Osteocyte (in vitro differentiated cells): ENCODE measurements at places on chromosomes 16 and 17.
A peak's percentile ranks its signal among the peaks of the same experiment; 100 is the strongest.

- DNase-seq, result no peak
These were observed 21.5 kb downstream of the SRP68 start for GRCh38 chr17:76050538-76051467.

GRCh38 chr17:74393346-74393942 lies 26.1 kb downstream of the GPR142 start:
- no peak for DNase-seq

- DNase-seq, result no peak
These were observed 67.8 kb upstream of the SOX9 start for GRCh38 chr17:72053036-72053435.

DNA sequence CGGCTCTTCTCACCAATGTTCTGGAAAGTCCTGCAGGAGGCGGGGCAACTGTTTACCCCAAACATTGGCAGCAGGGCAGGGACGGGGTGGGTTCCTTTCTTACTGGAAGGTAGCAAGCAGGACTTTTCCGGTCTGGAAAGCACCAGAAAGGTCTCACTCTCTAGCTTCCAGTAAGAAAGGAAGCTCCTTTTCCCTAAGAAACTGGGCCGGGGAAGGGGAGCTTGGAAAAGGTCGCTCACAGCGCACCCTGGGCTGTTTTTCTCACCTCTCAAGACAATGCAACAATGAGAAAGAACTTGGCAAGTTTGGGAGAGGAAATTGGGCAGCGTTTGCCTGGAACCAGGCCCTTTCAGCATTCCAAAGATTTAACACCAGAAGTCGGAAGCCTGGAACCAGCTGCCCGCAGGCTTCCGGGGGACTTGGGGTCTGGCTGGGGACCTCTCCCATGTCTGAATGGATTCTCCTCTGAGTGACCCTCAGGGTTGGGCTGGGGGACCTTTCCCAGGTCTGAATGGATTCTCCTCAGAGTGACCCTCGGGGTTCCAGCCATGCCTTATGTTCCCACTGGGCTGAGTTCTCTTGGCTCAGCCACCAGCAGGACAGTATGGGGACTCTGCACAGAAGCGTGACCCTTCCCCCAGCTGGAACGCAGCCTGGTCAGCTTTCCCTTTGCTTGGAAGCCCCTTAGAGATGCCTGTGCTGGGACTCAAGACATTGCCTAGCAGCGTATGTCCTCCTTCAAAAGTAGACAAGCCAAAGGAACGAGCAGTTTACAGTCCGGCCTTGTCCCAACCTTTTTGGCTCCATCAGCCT lies 166.5 kb upstream of the PLCG2 start:
- no peak for DNase-seq

- no peak for DNase-seq
These were observed 12.1 kb upstream of the SCN4A start for GRCh38 chr17:63984651-63985386.

- no peak for DNase-seq
These were observed 51.6 kb downstream of the PRKCA start for GRCh38 chr17:66353937-66354401.

DNA sequence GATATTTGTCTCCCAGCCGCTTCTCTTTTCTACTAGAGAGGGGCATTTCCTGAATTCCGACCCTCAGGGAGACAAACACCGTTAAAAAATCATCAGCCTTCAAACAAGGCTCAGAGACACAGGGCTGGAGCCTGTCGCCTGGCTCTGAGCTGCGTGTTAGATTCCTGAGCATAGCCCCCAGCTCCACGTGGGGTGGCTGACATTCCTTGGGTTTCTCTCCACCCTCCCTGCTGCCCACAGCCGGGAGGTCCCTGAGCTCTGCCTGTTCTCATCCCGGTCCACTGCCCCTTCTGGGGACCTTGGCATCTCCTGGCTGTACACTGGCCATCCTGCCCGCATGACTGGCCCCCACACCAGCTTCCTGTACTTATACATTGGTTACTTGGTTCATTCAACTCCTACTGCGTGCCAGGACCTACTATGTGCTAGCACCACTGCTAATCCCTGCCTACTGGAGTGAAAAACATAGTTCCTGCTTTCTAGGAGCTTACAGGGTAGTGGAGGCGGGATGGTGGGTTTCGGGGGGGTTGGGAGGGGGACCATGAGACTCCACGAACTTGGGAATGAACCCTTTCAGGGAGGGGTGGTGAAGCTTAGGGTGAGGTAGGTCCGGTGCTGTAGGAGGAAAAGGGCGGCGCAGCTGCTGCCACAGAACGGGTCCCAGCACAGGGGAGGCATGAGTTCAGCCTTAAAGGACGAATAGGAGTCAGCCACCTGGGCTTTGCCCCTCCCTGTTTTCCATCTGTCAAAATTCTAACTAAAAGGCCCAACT lies 52.1 kb upstream of the TMEM132E start:
- DNase-seq, result no peak

- DNase-seq, result no peak
These were observed 1030.3 kb upstream of the CDH8 start for GRCh38 chr16:63066552-63066951.

DNA sequence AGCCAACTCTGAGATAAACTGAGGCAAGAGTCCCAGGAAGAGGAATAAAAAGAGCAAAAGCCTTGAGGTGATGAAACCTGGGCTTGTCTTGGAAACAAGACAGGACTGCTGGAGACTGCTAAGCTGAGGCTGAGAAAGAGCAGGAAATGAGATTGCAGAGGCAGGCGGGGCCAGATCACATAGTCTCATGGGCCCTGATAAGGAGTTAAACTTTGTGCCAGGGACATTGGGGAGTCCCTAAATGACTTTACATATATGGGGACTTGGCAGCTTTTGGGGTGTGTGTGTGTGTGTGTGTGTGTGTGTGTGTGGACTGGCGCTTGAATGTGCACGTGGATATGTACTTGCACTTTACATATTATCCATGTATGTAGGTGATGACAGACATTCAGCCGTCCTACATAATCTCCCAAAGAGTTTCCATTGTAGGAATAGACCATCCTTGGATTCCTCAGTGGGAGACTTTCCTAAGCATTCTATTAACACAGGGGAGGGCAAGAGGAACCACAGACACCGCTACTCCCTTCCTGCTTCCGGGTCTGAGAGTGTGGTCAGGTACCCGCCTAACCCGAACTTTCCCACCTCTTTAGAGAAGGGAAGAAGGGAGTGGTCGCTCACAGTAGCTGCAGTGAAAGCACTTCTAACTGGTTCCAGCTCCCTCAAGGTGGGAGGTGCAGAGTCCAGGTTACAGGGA lies 123.1 kb downstream of the LYRM1 start:
- DNase-seq, result no peak

GRCh38 chr17:3870871-3871306 lies 22.0 kb downstream of the CAMKK1 start:
- no peak for DNase-seq

GRCh38 chr17:28878158-28878910 lies 19.2 kb downstream of the FLOT2 start:
- no peak for DNase-seq

- DNase-seq, result no peak
These were observed 54.2 kb downstream of the LDHD start for GRCh38 chr16:75062135-75062975.

- no peak for DNase-seq
These were observed 13.5 kb downstream of the PSMD7 start for GRCh38 chr16:74309789-74310781.

GRCh38 chr16:67758006-67758405 lies 38.9 kb upstream of the GFOD2 start:
- no peak for DNase-seq

DNA sequence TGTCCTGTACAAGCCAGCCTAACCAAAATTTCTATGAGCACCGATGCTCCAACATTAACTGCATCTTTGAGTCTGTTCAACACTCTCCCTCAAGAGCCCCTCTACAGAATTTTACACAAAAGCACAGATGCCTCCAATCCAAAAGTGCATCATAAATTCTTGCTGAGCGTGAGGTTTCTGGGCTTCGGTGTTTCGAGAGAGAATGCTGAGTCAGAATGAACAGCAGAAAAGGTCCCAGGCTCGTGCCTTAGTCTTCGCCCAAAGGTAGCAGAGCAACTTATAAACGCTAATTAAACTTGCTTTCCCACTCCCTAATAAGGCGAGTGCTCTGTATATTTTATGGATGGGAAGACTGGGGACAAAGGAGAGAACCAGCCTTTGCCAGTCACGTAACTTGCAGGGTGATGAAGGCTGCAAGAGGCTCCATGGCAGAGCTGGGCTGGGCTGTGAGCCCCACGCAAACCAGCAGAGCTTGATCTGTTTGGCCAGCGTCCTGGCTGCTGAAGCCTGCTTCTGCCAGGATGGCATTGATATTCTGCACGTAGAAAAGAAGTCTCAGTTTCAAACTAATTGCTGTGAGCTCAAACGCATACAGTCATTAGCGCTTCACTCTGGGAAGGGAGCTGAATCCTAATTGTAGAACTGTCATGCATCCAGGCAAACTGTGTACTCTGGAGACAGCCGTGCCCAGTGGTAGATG lies 138.5 kb downstream of the DNAH9 start:
- peak; percentile 69 for DNase-seq

DNA sequence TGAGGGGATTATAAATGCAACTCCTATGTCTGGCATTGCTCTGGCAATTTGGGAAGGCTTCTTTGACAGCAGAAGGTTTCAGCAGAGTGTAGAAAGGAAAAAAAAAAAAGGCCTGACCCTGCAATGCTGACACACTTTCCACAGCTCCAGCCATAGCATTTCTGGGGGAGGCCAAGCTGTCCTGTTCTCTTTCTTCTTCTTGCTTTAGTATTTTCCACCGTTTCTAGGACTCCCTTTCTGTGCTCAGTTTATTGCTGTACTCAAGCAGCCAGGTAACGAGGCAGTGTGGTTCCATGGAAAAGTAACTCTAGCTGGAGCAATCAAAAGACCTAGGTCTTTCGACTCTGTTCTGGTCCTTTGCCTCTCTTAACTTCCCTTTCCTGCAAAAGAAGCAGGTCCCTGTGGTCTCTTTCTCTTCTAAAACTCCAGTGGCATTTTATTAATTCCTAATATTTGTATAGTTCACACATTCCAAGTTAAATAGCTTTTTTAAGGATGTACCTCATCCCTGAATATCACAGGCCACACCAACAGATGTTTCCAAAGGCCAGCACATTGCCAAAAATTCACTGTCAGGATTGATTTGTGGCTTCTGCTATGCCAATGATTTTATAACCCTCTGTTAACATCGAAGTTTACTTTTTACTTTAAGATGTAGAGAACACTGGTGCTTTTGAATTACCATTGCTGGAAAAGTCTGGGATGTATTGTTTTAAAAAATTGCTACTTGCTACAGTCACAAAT lies 90.3 kb upstream of the BCAR1 start:
- DNase-seq, result no peak

GRCh38 chr17:64074704-64075426 lies 54.4 kb upstream of the ICAM2 start:
- no peak for DNase-seq

DNA sequence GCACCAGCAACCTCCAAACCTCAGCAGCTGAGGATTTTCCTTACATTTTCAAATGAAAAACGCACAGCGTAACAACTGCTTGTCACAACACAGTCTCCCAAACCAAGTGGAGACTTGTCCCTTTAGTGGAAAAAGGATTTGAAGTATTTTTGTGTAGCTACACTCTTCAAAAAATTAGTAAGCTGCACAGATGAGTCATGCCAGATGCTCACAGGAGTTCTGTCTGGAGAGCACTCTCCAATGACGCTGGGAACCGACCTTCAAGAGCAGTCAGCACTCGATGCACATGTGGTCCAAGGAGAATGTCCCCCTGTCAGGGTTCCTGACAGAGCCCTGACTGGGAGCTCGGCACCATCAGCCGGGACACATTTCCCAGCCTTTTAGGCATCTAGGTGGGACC lies 39.8 kb downstream of the MAP1LC3B start:
- no peak for DNase-seq

- DNase-seq, result no peak
These were observed 24.8 kb upstream of the KDM6B start for GRCh38 chr17:7809086-7809790.

GRCh38 chr16:79712276-79712675 lies 111.7 kb upstream of the MAF start:
- no peak for DNase-seq

- no peak for DNase-seq
These were observed 111.7 kb downstream of the WWOX start for GRCh38 chr16:78211020-78211599.

- peak; percentile 49 for DNase-seq
These were observed 13.8 kb downstream of the CHP2 start for GRCh38 chr16:23768581-23768980.

- no peak for DNase-seq
These were observed 89.4 kb upstream of the TNRC6C start for GRCh38 chr17:77869041-77869599.

DNA sequence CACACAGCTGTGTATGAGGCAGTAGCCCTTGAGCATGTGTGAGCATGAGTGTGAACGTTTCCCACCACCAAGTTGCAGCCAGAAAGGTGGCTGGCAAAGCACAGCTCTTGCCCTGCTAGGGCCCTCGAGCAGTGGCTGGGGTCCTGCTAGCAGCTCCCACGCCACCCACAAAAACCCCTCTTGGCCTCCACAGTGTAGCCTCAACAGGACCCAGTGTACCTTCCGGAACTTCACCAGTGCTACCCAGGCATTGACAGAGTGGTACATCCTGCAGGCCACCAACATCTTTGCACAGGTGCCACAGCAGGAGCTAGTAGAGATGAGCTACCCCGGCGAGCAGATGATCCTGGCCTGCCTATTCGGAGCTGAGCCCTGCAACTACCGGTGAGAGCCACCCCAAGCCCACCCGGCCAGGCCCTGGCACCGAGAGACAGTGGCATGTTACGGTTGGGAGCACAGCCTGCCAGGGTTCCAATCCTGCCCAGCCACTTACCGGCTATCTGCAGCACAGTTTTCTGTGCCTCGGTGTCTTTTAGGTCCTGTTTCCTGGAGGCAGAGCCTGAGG lies 53.1 kb downstream of the SCNN1B start:
- no peak for DNase-seq

DNA sequence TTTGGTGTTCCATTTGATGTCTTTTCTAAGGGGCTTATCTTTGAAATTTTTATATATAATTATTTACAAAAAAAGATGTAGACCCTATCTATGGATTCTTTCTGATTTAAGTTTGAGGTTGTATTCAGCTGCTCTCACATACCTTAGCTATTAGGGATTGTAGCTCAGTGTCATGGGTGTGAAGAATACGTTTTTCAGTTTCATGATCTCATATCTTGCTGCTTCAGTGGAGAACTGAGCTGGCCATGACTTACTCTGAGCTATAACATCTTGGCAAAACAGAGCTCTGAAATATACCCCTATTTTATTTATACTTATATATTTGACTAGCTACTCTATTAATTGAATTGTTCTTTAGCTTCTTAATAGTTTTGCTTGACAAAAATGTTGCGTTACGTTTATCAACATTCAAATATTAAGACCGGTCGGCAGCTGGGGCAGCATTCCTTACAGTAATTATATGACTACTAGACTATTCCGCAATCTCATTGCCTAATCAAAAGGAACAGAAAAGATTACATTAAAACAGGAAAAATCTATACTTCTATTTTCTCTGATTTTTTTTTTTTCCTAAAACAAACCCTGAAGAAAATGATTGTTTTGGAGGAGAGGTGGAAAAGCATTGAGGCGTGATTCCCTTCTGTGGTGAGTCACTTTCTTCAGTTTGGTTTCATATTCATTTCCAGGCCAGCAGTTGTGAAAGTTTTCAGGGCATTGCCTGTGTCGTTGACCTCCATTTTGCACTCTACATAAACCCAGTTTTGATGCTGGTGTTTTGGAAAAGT lies 24.1 kb upstream of the KRT24 start:
- no peak for DNase-seq
